NT2/D1 (cell line): ENCODE measurements at places on chromosomes 13 and 19.

DNA sequence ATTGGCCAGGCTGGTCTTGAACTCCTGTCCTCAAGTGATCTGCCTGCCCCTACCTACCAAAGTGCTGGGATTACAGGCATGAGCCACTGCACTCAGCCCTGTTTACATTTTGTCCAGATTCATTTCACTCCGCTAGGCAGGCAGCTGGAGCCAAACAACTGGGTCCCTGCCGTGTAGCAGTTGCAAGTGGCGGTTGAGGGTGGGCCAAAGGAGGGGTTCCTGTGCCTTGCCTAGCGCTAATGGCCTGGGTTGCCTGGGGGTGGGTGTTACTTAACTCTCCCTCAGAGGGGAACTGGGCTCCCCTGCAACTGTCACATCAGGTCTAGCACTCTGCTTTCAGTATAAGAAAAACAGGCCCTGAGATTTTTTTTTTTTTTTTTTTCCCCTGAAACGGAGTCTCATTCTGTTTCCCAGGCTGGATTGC is 7.4 kb downstream of the ACP5 start:
- no peak for DNase-seq

DNA sequence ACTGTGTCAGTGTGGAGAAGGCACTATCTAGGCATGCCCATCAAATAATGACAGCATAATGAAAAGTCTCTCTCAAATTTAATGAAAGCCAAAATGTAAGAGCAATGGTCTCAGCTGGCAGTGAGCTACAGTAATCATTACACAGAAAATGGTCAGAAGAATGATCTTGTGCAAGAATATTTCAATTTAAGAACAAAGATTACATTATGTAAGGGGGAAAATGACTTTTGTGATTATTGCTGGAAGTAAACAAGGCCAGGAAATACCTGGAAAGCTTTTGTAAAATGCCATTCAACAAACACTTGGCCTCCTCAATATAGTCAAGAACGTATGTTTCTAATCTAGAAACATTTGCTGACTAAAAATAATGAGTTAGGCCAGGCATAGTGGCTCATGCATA is 89.1 kb downstream of the CAB39L start:
- DNase-seq, result no peak

DNA sequence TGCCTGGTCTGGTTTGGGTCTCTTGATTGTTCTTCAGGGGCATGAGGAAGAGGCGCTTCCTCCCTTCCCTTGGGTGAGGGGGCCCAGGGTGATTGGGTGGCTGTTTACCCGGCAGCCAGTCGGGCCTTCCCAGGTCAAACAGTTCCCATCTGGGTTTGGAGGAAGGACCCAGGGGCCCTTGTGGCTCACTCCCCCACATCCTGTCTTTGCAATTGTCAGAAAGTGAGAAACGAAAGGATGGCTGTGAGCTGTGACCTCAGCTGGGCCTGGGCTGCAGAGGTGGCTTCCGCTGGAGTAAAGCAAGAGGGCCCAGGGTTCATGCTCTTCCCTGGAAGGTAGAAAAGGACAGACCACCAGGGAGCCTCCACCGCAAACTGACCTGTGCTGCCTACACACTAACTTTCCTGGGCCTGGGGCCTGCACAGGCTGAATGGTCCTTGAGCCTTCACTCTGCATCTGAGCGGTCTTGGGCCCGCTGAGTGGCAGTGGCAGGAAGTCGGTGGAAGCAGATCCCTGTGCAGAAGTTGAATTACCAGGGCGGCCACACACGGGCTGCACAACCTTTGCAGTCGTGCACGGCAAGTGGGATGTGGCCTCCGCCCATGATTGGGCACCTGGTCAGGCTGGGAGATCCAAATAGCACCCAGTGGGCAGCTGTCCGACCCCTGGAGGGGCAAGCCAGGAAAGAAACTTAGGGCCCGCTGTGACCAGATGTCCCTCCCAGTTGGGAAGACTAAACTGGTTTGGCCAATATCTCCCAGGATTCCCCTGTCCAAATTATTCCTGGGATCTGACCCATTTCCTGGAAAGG is 5.3 kb upstream of the CD79A start:
- DNase-seq, result no peak

GRCh38 chr13:23288564-23288963 is 107.8 kb downstream of the SGCG start:
- DNase-seq, result no peak

DNA sequence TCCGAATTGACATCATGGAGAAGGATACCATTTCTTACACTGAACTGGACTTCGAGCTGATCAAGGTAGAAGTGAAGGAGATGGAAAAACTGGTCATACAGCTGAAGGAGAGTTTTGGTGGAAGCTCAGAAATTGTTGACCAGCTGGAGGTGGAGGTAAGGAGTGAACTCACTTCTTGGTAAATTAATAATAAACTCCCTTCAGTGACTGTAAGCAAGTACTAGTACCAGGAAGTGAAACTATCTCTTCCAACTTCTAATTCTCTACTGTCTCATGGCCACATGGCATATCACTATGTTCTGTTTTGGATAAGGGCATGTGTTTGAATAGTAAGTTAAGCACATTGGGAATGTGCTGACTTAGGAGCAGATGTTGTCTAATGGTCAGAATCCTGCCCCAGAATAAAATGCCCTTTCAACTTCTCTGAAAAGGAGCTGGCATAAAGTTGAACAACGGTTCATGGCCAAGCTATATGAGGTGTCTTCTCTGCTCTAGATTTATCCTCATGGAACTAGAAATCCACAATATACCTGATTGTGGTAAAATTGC is 13.4 kb downstream of the OLFM4 start:
- DNase-seq, result no peak

GRCh38 chr19:13103581-13104359 is 1.1 kb upstream of the LYL1 start:
- DNase-seq, result no peak

- DNase-seq, result no peak
Measured at GRCh38 chr13:99472122-99472440, 29.2 kb upstream of the TM9SF2 start.

- no peak for DNase-seq
Measured at GRCh38 chr13:54433493-54434206, 1405.0 kb downstream of the OLFM4 start.

DNA sequence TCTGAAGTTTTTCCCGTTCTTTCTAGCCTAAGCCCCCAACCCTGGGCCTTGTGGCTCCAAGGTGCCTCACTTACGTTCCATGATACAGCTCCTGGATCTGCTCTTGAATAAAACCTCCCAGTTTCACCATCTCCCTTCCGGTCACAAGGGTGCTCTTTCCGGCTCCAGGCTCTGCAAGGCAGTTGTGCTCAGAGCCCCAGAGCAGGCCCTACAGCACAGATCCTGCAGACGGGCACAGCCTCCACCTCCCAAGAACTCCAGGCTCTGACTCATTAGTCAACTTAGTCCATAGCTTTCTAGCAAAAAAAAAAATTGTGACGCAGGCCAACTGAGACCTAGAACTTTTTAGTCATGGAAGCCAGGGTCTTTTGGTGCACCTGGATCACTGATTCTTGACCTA is 33.9 kb upstream of the SLC7A10 start:
- no peak for DNase-seq

- DNase-seq, result peak; percentile 18
Measured at GRCh38 chr13:86725105-86725504, 925.9 kb upstream of the SLITRK6 start.

GRCh38 chr13:41284512-41285288 is 21.3 kb upstream of the MTRF1 start:
- no peak for DNase-seq

- no peak for DNase-seq
Measured at GRCh38 chr19:29667387-29667783, 2.1 kb downstream of the PLEKHF1 start.

DNA sequence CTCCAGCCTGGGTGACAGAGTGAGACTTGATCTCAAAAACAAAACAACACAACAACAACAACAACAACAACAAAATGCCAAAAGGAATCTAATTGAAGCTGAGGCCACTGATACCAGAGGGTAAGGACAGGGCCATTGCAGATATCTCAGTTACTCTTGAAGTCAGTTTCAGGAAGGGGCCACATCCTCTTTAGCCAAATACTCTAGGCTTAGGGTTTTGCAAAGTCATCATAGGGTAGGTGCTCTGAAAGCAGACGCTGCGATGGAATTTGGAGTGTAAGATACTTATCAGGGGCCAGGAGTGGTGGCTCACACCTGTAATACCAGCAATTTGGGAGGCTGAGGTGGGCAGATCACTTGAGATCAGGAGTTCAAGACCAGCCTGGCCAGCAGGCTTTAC is 46.6 kb upstream of the UBAC2 start:
- DNase-seq, result no peak

DNA sequence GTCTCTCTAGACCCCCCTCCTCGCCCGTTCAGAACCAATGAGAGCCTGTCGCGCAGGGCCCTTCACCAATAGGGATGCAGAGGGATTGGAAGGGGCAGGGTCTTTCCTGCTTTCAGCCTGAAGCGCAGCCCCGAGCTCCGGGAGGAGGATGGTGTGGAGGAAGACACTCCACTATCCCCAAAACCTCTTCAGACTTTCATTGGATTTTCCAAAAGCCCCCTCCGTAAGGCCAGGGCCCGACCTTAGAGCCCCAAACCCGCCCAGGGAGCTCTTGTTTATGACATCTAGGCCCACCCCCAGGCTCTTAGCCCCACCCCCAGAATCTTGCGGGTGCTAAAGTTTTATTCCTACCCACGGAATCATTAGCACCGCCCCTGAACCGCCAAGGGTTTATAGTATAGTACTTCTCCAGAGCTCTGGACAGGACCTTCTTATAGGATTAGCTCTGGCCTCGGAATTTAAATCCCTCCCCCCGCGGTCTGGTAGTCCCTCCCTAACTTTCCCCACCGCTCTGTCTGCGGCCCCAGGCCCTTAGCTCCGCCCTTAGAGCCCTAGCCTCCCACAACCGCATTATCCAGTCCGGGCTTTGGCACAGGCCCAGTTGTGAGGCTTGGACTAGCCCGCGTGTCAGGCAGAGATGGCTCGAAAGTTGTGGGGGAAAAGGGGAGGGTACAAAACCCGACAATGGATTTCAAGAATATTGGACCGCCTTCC is 6.6 kb upstream of the EML2 start:
- no peak for DNase-seq

DNA sequence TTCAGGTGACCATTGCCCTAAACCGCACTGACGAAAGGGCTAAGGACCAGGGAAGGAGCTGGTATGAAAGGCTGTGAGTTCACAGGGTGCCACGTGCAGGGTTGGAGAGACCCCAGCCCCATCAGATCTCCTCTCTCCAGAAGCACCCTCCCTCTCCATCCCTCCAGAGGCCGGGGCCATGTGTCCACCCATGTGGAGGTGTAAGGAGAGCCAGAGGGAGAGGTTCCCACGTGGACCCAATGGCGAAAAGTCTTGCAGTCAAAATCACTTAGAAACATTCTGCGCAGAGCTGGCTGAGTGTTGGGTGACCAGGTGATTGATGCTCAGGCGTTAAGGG is 168.3 kb downstream of the COL4A1 start:
- no peak for DNase-seq

DNA sequence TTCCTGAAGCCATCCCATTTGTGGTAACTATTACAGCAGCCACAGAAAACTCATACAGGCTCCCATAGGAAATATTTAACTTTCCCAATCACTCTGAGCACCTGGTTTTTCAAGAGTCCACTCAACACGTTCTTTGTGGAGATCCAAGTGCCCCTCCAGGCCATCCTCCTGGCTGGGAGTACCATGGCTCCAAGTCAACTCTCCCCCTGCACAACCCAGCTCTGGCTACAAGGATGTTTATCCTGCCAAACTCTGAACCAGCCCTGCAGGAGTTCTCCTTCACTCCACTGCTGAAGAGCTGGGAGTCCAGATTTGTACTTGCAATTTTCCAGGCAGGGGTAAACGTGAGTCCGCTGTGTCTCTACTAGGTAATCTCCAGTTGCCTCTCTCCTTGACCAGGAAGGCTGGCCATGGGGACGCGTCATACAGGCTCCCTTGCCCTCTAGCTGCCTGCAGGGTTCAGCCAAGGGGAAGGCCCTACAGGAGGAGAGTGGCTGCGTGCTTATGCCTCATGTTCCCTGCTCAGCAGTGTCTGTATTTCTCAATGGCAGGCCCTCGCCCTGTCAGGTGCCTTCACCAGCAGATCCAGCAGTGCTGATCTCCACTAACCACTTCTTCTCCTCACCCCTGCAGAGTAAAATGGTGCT is 29.9 kb upstream of the ARGLU1 start:
- no peak for DNase-seq

- DNase-seq, result no peak
Measured at GRCh38 chr19:30049846-30050667, 108.0 kb downstream of the URI1 start.

DNA sequence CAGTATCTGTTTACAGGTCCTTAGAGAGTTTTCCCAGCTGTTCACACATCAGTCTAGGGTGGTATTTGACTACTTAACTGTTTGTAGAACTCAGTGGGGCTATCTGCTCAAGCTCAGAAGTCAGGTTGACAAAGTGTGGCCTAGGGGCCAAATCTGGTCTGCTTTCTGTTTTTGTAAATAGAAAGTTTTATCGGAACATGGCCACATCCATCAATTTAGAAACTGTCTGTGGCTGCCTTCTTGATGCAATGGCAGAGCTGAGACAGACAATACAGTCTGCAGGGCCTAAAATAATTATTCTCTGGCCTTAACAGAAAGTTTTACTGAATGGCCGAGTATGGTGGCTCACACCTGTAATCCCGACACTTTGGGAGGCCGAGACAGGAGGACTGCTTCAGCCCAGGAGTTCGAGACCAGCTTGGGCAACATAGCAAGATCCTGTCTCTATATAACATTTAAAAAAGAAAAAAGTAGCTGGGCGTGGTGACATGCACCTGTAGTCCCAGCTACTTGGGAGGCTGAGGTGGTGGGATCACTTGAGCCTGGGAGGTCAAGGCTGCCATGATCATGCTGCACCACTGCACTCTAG is 2.4 kb downstream of the SMG9 start:
- DNase-seq, result no peak

DNA sequence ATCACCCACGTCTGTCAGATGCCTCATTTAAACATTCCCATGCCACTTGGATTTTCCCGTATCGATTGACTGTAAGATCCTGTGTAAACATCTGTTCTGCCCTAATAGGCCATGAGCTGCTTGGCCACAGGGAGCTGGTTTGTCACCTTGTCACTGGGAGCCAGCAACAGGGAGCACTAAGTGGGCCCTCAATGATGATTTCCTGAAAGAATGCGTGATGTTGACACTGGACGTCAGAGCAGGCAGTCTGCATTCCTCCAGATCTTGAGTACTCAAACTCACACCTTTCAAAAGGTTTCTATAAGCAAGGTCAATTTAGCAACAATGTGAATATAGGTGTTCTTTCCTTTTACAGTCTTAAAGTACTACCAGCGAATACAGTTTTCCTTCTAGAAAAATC is 78.8 kb downstream of the TUBGCP3 start:
- DNase-seq, result no peak

GRCh38 chr13:35882722-35883497 is 248.3 kb downstream of the DCLK1 start:
- DNase-seq, result no peak
